ENCODE measurements at places on chromosomes 4 and X. TPM values are rescaled to one million over a fixed set of nuclear protein-coding genes. Genes with fewer than 3 reads are reported as not detected.

The IQCM gene
- not detected for total RNA-seq

The CLIC2 gene
- 15.1 TPM for total RNA-seq

The CLDN22 gene
- total RNA-seq = not detected

The FGF2 gene
- total RNA-seq = 17.8 TPM

The TEX13B gene
- not detected for total RNA-seq

The CYBB gene
- total RNA-seq = not detected

The SATL1 gene
- not detected for total RNA-seq

The VCX gene
- total RNA-seq = not detected

The HAND2 gene
- total RNA-seq = 15.4 TPM

The GAGE12E gene
- not detected for total RNA-seq

The AASDH gene
- total RNA-seq = 17.0 TPM

The ABLIM2 gene
- total RNA-seq = 0.20 TPM

The GPR50 gene
- total RNA-seq = not detected

The SLC34A2 gene
- not detected for total RNA-seq

The BANK1 gene
- under 0.01 TPM for total RNA-seq

The CCDC149 gene
- 4.4 TPM for total RNA-seq

The RNF150 gene
- total RNA-seq = 0.39 TPM

The LUZP4 gene
- not detected for total RNA-seq

The TIGD2 gene
- 5.5 TPM for total RNA-seq

The DUSP21 gene
- total RNA-seq = not detected

The GSPT2 gene
- total RNA-seq = 6.2 TPM

The FAM9B gene
- total RNA-seq = not detected

The SMARCA1 gene
- total RNA-seq = 18.0 TPM

The UGT2B17 gene
- total RNA-seq = not detected

The AFF2 gene
- total RNA-seq = 0.37 TPM

The CXCR3 gene
- not detected for total RNA-seq

The PLAC1 gene
- total RNA-seq = not detected

The ART3 gene
- not detected for total RNA-seq

The REPS2 gene
- total RNA-seq = 0.37 TPM

The TGIF2LX gene
- not detected for total RNA-seq

The PHKA1 gene
- total RNA-seq = 5.5 TPM

The ADGRG4 gene
- total RNA-seq = not detected

The CLGN gene
- total RNA-seq = 0.98 TPM

The CXCL5 gene
- 20.2 TPM for total RNA-seq

The FRMD7 gene
- under 0.01 TPM for total RNA-seq

The OPHN1 gene
- total RNA-seq = 4.8 TPM

The ENPEP gene
- 0.37 TPM for total RNA-seq

The THAP9 gene
- total RNA-seq = 3.3 TPM

The PPP2R2C gene
- total RNA-seq = 0.20 TPM

The COX7B2 gene
- not detected for total RNA-seq

The ADH7 gene
- not detected for total RNA-seq

The ZNF827 gene
- 6.6 TPM for total RNA-seq

The FRG1 gene
- 29.1 TPM for total RNA-seq

All from subcutaneous preadipocyte (primary cell).